ENCODE measurements at places on chromosomes 5 and 9.

- H3K4me3 ChIP-seq = no peak overlapping the region
- no peak for DNase-seq
- H3K27ac ChIP-seq = no peak overlapping the region
Measured at GRCh38 chr9:126676102-126676684, 62.5 kb downstream of the LMX1B start.

- DNase-seq = no peak
- no peak overlapping the region for H3K4me3 ChIP-seq
- H3K4me1 ChIP-seq = peaks cover 13% of the 10 kb centered on the region
- H3K36me3 ChIP-seq = no peaks in the 10 kb centered on the region
Measured at GRCh38 chr5:135309391-135310327, 89.4 kb downstream of the MACROH2A1 start.

GRCh38 chr9:27423915-27424710 is 100.0 kb upstream of the IFNK start:
- peaks cover 70% of the 10 kb centered on the region for H3K4me1 ChIP-seq
- peaks cover 3% of the 10 kb centered on the region for H3K36me3 ChIP-seq
- no peaks in the 10 kb centered on the region for H3K27me3 ChIP-seq
- no peak for DNase-seq
- no peak overlapping the region for H3K4me3 ChIP-seq
- no peak overlapping the region for H3K27ac ChIP-seq

DNA sequence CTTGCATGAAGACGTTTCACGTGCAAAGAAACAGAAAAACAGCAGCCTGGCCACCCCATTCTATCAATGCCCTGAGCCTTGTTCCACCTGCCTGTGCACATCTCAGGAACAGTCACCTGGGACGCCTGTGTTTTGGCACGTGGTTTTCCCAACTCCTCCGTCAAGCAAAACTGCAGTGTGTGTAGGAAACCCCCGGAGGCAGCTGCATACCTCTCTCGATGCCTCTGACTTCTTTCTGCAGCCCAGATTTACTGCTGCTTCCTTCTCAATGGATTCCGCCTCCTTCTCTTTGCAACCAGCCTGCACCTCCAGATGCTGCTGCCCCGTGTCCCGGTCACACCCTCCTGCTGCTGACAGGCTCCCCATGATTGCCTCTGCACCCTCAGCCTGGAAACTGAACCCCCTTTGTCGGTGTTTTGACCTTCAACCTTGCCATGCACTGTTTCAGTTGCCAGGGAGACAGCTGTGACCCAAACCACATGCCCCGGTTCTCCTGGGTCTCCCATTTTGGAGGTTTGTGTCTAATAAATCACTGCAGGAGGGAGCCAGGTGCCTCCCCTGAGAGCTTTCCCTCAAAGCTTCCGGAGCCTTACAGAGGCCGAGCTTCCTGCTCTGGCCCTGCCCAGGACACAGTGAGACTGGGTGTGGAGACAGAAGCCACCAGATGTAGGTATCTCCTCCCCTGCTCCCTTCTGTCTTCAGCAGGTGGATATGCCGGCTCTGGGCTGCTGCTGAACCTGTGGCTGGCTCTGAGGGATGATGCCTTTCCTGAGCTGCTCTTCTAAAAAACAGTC is 395.5 kb upstream of the IRX1 start:
- no peak for DNase-seq
- peaks cover 3% of the 10 kb centered on the region for H3K27me3 ChIP-seq
- no peak overlapping the region for H3K27ac ChIP-seq

- no peak overlapping the region for H3K4me3 ChIP-seq
- DNase-seq = no peak
- H3K4me1 ChIP-seq = no peaks in the 10 kb centered on the region
- H3K27me3 ChIP-seq = peaks cover 6% of the 10 kb centered on the region
Measured at GRCh38 chr5:74311961-74312360, 328.6 kb downstream of the ENC1 start.

- H3K27ac ChIP-seq = no peak overlapping the region
- H3K27me3 ChIP-seq = peaks cover 7% of the 10 kb centered on the region
- peaks cover 54% of the 10 kb centered on the region for H3K4me1 ChIP-seq
- H3K36me3 ChIP-seq = no peaks in the 10 kb centered on the region
Measured at GRCh38 chr5:1136814-1137213, 25.0 kb upstream of the SLC12A7 start.
